ENCODE measurements at places on chromosomes 12 and 14.

DNA sequence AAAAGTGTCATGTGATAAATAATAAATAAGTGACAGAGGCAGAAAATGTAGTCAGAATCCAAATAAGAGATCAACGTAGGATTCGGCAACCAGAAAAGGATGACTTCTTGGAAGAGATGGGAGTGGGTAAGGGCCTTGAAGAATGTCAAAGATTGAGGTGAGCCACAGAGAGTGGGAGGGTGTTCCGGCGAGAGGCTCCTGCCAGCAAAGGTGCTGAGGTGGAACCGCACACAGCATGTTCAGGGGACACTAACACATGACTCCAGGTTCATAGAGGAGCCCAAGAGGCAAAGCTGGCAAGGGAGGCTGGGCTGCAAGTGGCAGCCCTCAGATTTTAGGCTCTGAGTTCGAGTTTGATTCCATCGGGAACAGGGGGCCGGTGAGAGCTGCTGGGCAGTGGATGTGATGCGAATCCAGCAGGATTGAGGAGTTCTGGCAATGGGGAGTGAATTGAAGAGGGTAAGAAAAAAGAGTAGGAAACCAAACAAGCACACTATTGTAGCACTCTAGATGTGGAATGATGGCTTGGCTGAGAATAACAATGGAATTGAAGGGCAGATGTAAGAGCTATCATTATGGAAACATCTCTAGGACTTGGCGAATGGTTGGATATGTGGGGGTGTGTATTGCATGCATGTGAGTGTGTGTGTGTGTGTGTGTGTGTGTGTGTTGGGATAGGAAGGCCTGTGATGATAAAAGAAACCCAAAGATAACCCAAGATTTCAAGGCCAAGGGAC, 36.5 kb downstream of the LRRC74A start:
- no peak for DNase-seq

DNA sequence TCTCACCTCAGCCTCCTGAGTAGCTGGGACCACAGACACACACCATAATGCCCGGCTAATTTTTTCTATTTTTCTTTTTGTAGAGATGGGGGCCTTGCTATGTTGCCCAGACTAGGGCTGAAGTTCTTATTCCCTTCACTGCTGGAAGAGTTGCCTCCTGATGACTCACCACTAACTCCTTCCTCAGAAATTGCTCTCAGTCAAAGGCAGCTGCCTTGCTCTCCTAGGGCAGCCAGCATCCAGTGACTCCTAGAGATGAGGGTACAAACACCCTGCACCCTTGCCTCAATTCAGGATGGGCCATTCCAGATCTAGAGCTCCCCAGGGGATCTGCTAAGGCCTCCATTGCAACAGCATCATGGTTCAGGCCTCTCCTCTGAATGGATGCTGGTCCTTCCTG, 54.0 kb upstream of the RASSF8 start:
- no peak for DNase-seq

DNA sequence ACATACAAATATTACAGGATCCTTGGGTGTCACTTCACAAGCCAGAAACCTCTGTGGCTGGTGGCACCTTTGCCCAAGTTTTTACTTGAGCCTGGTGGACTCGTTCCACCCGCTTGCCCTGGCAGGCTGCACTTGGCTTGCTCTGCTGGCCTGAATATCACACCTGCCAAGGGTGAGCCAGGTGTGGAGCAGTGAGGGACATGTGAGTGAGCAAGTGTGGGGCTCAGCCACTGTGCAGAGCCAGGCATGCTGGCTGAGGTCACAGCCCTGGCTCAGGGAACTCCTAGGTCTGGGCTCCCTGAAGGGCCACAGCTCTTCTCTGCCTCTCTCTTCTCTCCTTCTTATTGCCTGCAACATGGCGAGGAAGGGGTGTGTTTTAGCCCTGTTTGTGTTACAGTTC, 82.0 kb downstream of the SLC16A7 start:
- DNase-seq: no peak

- DNase-seq: peak; percentile 19
These were observed 26.9 kb downstream of the RAB3IP start for GRCh38 chr12:69765515-69765914.

DNA sequence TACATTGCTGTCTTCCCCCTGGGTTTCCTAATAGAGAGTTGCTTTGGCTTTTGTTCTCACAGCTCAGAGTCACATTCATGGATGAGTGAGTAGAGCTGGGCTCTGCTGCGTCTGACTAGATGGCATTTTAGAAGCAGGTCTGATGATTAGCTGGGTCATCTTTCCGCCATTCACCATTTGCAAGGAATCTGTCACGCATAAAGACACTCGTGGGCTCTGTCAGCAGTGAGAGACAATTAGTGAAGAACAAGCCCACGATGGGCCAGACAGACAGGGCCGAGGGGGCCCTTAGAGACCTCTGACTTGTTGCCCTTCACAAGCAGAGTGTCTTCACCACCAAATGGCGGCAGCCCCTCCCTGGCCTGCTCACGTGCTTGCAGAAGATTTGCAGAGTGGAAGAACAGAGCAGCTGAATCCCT, 175.0 kb downstream of the CRADD start:
- DNase-seq: no peak
